ENCODE measurements at places on chromosomes 6 and 20.

DNA sequence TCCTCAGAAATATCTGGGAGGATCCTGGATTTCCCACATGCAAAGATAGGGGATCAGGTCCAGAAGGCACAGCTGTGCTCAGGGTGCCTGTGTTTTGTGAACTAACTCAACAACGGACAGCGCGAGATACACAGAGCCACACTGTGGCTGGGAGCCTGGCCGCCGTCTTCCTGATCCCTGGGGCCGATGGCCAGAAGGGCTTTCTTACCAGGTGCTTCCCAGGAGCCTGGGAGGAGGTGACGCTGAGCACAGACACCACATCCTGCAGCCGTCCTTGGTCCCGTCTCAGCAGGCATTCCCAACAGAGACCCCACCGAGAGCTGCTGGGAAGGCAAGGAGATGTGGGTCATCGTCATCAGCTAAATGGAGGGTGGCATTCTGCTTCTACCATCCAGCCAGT is 144.6 kb upstream of the AFDN start:
- no peak for DNase-seq

DNA sequence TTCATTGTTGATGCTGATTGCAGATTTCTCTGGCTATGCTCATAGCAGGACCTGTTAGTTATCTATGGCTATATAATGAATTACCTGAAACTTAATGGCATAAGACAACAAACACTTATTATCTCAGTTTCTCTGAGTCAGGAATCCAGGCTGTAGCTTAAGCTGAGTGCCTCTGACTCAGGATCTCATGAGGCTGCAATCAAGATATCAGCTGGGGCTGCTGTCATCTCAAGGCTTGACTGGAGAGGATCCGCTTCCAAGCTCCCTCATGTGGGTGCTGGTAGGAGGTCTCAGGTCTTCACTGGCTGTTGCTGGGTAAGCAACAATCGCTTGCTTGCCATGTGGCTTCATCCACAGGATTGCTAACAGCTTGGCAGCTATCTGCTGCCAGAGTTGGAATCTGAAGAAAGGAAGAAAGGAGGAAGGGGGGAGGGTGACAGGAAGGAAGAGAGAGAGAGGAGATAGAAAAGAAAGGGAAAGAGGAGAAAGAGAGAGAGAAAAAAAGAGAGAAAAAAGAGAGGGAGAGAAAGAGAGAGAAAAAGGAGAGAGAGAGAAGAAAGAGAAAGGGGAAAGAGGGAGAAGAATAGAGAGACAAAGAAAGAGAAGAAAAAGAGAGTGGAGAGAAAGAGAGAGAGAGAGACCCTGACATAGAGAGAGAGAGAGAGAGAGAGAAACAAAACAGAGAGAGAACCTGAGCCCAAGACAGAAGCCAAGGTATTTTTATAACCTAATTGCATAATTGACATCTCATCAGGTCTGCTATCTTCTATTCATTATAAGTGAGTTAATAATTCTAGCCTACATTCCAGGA is 579.0 kb upstream of the BTBD3 start:
- DNase-seq = no peak

GRCh38 chr6:159532155-159532554 is 160.9 kb downstream of the SOD2 start:
- DNase-seq = no peak

DNA sequence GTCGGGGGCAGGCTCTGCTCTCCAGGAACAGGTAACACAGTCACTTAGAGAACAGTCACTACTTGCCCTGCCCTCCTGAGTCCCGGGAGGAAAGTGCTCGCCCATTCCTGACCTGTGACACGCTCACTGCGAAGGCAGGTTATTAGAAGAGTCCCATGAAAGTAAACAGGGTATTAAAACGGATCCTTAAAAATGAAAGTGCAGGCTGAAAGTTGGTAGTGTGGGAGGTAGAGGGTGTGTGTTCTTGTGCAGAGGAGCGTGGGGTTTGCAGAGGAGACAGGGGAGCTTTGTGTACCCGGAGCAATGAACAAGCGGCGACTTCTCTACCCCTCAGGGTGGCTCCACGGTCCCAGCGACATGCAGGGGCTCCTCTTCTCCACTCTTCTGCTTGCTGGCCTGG is at the start of gene CCN6:
Gene CCN6 (plus strand): TSS at position 104 of the 400 bp plus-strand sequence. CDS start 254 bp downstream, at position 358.
- DNase-seq = no peak

DNA sequence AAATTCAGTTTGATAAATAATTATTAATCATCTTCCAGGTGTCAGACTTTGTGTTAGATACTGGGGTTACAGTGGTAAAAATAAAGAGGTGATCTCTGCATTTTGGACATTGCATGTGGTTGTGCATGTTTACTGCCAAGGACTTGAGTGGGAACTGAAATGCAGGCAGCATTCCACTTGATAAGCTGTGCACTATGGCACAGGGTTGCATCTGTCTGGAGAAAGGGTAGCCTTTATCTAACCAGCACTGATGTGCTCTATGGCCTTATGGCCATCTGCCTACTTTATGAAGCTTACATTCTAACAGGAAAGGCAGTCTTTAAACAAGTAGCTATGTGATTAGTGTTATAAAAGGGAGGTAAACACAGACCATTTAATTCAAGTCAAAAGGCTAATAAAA is 53.0 kb upstream of the MLIP start:
- DNase-seq = no peak

GRCh38 chr20:363319-364078 is 16.6 kb downstream of the NRSN2 start:
- peak; percentile 66 for DNase-seq

DNA sequence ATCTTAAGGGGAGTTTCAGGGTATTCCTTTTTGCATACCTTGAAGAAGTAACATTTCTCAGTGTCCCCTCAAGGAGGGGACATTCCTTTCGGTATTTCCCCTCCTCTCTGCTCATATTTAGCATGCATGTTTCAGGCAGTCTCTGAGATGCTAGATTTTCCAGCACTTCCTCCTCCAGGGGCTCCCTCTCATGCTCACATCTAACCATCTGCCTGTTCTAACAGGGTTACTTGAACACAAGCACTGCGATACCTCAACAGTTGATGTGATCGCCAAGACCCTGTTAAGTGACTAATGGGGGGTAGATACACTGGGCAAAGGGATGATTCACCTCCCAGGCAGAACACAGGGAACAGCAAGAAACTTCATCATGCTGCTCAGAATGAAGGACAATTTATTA is 12.9 kb upstream of the MCM3 start:
- DNase-seq = no peak

DNA sequence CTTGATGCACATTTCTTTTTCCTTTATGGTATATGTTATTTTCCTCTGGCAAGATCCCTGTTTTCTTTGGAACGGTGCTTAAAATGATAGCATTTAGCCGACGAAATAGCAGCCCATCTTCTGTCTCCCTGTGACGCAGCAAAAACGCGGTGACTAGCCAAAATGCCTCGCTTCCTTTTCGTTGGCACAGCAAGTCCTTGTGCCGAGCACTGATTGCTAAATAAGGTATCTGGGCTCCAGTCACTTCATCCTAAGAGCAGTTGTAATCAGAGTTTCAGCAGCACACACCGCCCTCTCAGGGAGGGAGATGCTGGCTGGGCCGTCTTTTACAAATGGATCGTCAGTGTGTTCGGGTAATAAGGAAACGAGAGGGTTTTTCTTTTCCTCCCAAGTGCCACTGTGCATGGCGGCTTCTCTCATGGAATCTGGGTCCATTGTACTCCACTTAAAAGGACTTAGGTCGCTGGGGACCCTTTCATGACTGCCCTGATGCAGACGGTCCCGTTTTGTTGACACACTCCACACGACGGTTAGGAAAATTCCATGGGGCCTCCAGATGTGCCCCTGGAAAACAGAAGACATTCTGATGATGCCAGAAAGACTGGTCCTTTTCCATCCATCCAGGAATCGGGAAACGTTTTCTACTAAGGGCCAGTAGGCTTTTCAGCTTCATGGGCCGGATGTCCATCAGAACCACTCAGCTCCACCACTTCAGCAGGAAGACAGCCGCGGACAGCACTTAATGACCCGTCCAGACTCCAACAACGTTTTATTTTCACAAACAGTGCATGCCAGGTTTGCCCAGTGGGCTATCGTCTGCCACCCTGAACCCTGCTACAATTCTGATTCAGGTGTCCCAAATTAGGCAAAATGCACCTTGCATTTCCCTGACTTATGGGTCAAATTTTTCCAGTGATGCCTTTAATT is 185.5 kb downstream of the CDH4 start:
- no peak for DNase-seq

DNA sequence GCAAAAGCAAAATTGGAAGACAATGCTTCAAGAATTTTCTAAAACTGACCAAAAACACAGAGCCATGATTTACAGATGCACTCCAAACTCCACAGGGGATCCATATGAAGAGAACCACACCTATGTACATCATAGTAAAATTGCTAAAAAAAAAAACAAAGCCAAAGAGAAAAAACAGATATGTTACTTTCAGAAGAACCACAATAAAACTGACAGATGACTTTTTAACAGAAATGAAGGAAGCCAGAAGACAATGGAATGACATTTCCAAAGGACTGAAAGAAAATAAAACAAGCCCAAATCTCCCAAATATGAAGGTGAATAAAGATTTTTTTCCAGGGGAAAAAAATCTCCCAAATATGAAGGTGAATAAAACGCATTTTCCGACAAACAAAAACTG is 17.5 kb downstream of the TRERF1 start:
- no peak for DNase-seq

DNA sequence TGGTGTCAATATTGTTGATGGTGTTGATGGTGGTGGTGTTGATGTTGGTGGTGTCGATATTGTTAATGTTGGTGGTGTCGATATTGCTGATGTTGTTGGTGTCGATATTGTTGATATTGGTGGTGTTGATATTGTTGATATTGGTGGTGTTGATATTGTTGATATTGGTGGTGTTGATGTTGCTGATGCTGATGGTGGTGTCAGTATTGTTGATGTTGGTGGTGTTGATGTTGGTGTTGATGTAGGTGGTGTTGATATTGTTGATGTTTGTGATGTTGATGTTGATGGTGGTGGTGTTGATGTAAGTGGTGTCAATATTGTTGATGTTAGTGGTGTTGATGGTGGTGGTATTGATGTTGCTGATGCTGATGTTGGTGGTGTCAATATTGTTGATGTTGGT is 240.0 kb downstream of the CDH4 start:
- DNase-seq = no peak

DNA sequence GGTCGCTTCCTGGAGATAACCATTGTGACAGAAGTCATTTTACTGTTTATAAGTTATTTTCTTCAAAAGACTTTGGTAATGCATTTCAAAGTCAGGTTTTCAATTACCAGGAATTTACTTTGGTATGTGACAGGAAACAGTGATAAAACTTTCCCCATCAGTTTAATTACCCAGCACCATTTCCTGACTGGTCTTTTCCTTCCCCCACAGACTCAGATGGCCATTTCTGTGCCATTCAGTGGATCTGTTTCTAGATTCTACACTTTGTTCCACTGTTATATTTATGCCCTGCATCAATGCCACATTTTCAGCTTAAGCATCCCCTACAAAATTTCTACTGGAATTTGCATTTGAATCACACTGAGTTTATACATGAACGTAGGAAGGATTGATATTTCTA is 16.3 kb downstream of the RRBP1 start:
- no peak for DNase-seq

- no peak for DNase-seq
These were observed 45.4 kb upstream of the CCN6 start for GRCh38 chr6:112008482-112008881.

DNA sequence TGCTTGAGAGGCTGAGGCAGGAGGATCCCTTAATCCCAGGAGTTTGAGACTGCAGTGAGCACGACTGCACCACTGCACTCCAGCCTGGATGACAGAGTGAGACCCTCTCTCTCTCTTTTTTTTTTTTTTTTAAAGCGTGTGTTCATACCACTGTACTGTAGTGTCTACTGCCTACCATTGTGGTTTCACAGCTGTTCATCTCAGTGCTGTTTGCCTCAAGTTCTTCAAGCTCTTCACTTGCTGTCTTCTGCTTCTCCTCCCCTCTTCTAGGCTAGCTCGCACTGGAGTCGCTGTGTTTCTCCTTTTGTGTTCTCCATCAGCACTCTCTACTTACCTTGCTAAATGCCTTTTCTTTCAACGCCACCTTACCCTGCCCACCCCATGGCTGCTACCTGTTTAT is 7.4 kb downstream of the FOXO3 start:
- no peak for DNase-seq

- peak; percentile 66 for DNase-seq
These were observed 79.0 kb downstream of the NRSN1 start for GRCh38 chr6:24205020-24205492.

DNA sequence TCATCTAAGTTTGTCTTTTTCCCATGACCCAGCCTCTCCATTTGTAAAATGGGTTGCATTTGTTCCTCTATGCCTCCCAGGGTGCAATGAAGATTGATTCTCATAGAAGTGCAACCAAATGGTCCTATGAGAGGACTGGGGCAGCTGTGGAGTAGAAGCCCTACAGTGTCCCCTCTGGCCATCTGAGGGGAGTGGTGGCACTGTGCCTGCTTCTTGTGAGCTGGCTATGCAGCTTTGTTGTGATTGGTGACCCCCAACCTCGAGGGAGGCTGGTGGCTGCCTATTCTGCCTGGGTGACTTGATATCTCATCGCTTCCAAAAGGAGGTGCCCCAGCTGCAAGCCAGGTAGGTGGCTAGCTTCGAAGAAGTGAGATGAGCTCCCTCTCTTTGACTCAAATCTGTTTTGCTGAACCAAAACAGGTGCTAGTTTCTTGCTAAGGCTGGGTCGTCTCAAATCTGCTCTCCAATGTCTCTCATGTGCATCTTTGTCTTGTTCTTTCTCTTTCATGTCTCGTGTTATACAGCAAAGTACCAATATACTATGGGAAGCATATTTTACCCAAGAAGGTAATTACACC is 33.9 kb downstream of the TXLNB start:
- no peak for DNase-seq

GRCh38 chr6:33433544-33434191 is 13.8 kb downstream of the SYNGAP1 start:
- no peak for DNase-seq

DNA sequence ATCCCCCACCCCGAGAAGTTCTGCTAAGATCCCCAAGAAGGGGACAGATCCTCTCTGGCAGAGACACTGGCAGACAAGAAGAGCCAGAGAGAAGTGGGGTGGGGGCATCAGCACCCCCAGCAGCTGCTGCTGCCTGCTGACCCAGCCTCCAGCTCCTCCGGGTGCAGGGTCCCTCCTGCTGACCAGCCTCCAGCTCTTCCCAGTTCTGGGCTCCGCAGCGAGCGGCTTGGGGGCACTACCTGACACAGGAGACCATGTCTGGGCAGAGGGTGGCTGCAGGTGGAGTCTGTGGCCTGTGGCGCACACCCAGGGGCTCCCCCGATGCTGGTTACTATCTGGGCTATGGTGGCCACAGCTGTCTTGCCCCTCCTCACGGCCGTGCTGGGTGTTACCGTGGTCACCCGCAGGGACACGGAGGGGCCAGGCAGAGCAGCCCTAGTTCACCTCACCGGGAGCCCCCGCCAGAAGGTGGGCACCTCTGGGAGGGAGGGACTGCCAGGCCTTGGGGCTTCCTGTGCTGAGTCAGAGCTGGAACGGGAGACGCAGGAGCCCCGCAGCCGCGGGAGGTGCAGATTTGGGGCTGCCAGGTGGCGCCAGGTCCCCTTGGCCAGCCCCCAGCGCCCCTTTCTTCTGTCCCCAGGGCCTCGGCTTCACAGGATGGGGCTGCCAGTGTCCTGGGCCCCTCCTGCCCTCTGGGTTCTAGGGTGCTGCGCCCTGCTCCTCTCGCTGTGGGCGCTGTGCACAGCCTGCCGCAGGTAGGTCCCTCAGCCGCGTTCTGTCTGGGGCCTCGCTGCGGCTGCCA is 630 bp downstream of the LIME1 start:
- DNase-seq = peak; percentile 77

- no peak for DNase-seq
These were observed 29.4 kb downstream of the RNF8 start for GRCh38 chr6:37382994-37383765.

- no peak for DNase-seq
These were observed 807.7 kb downstream of the TBC1D32 start for GRCh38 chr6:120526576-120526975.

All from HT-29 (cell line).